ENCODE measurements at places on chromosomes 7 and 10. TPM values are rescaled to one million over a fixed set of nuclear protein-coding genes. Genes with fewer than 3 reads are reported as not detected.

DNA sequence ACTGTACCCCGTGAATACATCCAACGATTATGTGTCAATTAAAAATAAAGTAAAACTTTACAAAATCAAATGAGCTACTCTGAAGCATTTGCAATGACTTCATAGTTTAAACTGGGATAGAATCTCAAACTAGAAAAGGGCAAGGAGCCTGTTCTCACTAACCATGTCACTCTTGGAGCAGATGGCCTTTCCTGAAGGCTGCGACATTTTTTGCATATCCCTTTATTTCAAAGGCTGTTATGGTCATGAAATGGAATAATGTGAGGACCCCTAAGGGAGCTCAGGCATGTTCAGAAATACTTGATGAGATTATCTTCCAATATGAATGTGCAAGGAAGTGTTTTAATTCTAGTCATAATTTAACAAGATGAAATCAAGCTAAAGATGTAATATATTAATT lies 679.4 kb downstream of the NRG3 start:
- no peak for DNase-seq
- H3K4me1 ChIP-seq: no peaks in the 10 kb centered on the region
- H3K36me3 ChIP-seq: no peaks in the 10 kb centered on the region
- H3K27ac ChIP-seq: no peak overlapping the region

The CALML5 gene
- total RNA-seq: 32.6 TPM

The SORBS1 gene
- 1.9 TPM for total RNA-seq

DNA sequence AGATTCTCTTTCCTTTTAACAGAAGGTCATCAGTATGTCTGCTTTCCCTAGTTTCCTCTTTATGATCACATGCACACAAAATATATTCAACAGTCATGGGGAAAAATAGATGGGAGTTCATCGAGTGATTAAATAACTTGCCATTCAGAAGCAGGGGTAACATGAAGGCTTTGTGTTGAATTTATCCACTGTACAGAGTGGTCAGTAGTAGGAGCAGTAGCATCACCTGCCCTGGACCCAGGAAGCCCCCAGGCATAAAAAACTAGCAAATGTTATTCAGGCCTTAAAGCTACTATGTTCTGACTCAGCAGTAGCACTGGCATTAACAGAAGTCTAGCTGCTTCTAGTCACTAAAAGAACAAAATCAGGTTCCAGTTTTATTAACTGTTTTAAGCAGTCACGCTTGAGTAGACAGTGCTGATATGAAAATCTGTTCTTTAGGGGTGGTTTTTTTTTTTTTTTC lies 31.4 kb upstream of the FAM133B start:
- peaks cover 10% of the 10 kb centered on the region for H3K36me3 ChIP-seq
- no peak overlapping the region for H3K4me3 ChIP-seq
- H3K4me1 ChIP-seq: peaks cover 11% of the 10 kb centered on the region
- no peak for DNase-seq
- H3K27me3 ChIP-seq: no peaks in the 10 kb centered on the region

The UCN3 gene
- total RNA-seq: 0.19 TPM

The OR2A12 gene
- not detected for total RNA-seq

GRCh38 chr7:71457021-71457420 lies 325.1 kb downstream of the GALNT17 start:
- DNase-seq: no peak
- H3K27ac ChIP-seq: no peak overlapping the region
- no peaks in the 10 kb centered on the region for H3K4me1 ChIP-seq
- H3K4me3 ChIP-seq: no peak overlapping the region
- H3K36me3 ChIP-seq: no peaks in the 10 kb centered on the region

DNA sequence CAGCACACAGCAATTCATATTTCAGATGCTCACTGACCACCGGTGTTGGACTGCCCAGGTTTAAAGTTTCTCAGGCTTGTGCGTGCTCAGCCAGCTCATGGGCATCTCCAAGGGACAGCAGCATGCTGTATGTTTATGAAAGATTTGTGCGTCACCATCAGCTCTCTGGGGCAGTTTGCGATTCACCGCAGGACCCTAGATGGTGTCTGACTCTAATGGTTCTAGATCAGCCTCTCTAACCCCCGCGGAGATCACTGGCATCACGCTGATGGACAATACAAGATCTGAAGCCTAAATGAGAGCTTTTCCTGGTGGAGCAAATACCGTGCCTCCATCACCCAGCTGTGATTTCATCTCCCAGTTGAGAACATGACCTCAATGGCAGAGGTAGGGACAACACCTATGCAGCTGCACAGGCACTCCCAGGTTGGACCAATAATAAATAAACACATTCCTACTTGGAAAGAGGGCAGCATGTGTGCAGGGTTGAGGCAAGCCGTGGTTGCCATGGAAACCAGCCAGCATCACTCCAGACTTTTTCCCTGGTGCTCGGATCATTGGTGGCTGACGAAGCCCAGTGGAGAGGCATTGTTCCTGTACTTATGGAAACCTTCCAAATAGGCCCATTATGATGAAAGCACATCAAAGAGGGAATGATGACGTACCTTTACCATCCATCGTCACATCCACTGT lies 253.6 kb downstream of the KCNMA1 start:
- H3K4me1 ChIP-seq: no peaks in the 10 kb centered on the region
- no peak overlapping the region for H3K27ac ChIP-seq
- no peak overlapping the region for H3K4me3 ChIP-seq
- H3K27me3 ChIP-seq: no peaks in the 10 kb centered on the region
- H3K36me3 ChIP-seq: no peaks in the 10 kb centered on the region

- H3K27me3 ChIP-seq: peaks cover 2% of the 10 kb centered on the region
- H3K36me3 ChIP-seq: no peaks in the 10 kb centered on the region
- H3K27ac ChIP-seq: no peak overlapping the region
Observed at GRCh38 chr10:132527339-132528063, 10.1 kb upstream of the INPP5A start.

DNA sequence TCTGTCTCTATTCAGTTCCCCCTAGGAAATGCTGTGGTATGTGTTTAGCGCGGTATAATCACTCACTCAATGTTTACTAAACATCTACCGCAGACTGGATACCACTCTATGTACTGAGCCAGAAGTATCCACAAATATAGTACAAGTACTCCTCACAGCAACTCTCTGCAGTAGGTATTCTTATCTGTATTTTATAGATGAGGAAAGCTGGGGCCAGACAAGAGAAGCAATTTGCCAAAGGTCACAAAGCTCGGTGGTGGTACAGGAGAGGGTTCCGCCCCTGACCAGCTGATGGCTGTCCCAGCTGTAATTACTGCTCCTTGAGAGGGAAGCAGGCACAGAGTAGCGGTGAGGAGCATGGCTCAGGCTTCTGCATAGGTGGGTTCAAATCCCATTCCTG lies 184.1 kb downstream of the DOCK4 start:
- H3K4me3 ChIP-seq: no peak overlapping the region
- H3K36me3 ChIP-seq: no peaks in the 10 kb centered on the region
- DNase-seq: no peak
- H3K4me1 ChIP-seq: no peaks in the 10 kb centered on the region

GRCh38 chr10:73225518-73225917 lies 21.5 kb downstream of the DNAJC9 start:
- H3K4me1 ChIP-seq: no peaks in the 10 kb centered on the region
- H3K4me3 ChIP-seq: no peak overlapping the region
- H3K27me3 ChIP-seq: no peaks in the 10 kb centered on the region
- no peak overlapping the region for H3K27ac ChIP-seq
- no peak for DNase-seq

DNA sequence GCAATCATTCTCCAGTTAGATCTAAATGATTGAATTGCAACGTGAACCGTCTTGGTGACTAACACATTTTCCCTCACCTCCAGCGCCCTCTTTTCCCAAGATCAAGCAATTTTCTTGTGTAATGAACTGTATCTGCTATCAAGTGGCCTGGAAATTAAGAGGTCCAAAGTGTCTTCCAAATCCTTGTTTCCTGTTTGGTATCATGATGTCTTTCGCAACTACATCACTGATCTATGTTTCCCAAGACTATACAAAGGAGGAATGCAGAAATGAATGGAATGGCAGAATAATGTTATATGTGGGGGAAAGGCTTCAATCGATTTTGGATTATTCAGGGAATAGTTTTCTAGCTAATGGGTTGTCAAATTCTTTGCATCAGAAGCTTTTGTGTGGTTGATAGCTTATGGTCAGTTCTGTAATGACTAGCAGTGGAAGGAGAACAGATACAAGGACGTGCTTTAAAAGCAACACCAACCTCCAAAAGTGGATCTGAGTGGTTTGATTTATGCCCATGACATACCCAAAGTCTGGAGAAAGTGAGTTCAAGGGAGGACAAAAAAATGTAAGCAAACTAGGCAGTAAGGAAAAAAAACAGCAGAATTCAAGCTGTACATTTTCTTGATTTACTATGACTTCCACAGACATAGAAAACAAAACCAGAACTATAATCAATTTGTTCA lies 14.6 kb upstream of the ZEB1 start:
- no peak overlapping the region for H3K4me3 ChIP-seq
- no peaks in the 10 kb centered on the region for H3K27me3 ChIP-seq
- no peak for DNase-seq

The MARVELD1 gene
- 3.7 TPM for total RNA-seq

- H3K27me3 ChIP-seq: no peaks in the 10 kb centered on the region
- H3K36me3 ChIP-seq: no peaks in the 10 kb centered on the region
Observed at GRCh38 chr7:36937754-36938563, 213.7 kb upstream of the AOAH start.

DNA sequence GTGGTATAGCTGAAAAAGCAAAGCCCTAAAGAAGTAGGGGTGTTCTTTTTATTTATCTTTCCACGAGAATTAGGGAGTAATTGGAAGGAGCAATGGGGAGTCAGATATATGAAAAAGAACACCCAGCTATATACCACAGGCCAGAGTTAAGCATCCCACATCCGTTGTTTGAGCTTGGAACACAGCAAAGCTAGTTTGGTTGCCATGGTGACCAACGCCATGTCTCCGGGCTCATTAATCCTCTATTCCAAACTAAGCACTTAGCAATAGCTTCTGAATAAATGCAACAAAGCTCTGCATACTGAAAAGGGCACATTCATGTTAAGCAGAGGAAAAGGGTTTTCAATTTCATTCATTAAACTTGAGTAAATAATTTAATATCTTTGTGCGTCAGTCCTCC lies 23.5 kb downstream of the ASB4 start:
- no peaks in the 10 kb centered on the region for H3K36me3 ChIP-seq
- H3K4me1 ChIP-seq: peaks cover 2% of the 10 kb centered on the region
- DNase-seq: peak; percentile 59
- no peak overlapping the region for H3K27ac ChIP-seq
- no peaks in the 10 kb centered on the region for H3K27me3 ChIP-seq
- no peak overlapping the region for H3K4me3 ChIP-seq

DNA sequence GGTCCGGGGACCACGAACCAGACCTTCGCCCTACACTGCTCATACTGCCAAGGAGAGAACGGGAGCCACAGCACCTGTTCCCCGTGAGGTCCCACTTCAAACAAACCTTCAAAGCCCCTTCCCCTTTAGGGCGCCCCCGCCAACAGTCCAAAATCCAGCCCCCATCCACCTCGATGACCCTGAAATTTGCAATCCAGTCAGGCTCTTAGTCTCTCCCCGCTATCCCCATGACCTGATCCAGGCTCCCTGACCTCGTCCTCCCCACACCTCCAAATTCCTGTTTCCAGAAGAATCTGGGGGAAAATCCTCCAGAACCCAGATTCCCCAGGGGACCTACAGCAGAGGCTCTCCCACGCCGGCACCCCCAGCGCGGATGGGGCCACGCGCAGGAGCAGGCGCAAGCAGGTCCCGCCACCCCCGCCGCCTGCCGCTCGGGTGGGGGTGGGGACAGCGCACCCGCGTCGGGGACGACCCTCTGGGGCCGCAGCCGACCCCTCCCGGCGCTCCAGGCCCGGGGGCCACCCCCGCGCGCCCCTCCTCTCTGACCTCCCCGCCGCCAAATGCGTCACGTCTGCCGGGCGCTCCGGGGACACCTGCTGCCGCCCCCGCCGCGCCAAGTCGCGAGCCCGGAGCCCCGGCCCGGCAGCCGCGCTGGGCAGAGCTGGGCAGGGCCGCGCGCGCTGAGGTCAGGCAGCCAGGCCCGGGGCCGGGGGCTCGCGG lies 753 bp downstream of the CAMK2B start:
- no peaks in the 10 kb centered on the region for H3K36me3 ChIP-seq
- H3K27me3 ChIP-seq: peaks cover 44% of the 10 kb centered on the region
- H3K4me3 ChIP-seq: peak overlapping the region; percentile 29
- H3K4me1 ChIP-seq: no peaks in the 10 kb centered on the region

All from thymus (tissue), 14 donors.